ENCODE measurements at places on chromosomes 1 and 21.
A peak's percentile ranks its signal among the peaks of the same experiment; 100 is the strongest.

GRCh38 chr1:111512132-111512889 lies 8.9 kb upstream of the ADORA3 start:
- DNase-seq, result no peak

DNA sequence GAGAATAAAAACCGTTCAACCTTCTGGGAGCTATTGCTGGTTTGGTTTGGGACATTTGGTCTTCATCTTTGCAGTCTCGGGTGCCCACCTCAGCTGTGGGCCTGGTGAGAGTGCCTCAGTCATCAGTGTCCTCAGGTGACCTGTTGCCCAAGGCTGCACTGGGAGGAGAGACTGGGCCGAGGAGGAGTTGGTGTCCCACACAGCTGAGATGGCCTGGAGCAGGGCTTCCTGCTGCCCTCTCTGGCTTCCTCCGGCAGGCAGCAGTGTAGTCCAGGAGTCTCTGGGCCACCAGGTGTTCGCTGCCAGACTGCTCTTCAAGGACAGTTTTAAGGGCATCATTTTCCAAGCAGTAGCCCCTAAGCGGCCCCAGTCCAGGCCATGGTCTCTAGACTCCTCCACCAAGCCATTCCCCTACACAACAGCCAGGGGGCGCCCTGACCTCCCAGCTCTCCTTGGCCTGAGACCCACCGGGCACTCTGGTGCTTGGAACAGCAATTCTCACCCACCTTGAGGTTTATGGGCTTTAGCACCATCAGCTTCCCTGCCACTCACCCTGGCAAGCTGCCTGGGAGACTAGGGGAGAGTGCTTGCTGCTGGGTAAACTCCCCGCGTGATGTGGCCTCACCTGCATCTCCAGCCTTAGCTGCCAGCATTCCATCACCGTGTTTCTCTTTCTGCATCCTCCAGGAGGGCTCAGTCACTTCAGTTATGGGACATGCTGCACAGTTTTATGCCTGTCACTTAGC lies 9.1 kb upstream of the SYTL1 start:
- peak; percentile 32 for DNase-seq

GRCh38 chr1:164623805-164624204 lies 64.8 kb downstream of the PBX1 start:
- no peak for DNase-seq

DNA sequence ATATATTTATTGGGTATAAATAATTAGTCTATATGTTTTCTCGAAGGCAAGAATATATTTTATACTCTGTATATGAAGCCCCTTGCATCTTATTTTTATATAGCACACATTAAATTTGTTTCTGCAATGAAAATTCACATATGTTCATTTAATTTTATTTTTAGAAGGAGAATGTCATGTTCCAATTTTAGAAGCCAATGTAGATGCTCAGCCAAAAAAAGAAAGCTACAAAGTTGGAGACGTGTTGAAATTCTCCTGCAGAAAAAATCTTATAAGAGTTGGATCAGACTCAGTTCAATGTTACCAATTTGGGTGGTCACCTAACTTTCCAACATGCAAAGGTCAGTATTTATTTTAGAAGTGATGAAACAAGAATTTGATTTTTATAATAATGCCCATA lies 16.6 kb downstream of the CFHR5 start:
- DNase-seq, result no peak

DNA sequence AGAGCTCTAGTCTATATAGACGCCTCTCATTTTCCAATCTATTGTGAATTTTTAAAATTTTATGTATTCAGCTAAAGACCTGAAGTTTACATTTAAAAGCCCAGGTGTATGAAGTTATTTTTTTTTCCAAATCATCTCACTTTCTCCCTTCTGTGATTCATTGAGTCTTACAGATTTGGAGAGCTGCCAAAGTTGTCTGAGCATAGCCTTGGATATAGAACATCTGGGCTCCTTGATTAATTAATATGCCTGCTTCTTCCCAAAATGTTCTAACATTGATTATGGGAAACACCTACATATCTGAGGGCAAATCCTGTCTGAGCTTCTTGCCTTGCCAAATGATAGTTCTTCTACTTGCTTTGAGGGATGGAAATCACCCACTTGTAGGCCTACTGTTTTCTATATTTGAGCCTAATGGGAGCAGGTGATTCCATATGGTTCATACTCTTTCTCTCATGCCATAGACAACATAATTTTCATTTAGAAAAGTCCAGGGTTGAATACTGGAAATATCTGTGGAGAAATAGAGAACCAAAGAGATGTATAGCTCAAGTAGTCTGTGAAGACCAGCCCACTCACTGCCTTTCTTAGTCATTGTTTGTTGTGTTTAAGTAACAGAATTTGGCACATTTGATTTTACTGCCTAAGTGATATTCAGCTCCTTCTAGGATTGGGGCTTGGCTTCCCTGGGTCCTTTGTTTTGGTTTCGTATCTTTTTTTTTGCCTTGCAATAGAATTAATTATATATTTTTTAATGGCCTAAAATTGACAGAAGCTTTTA lies 46.2 kb downstream of the MACF1 start:
- DNase-seq, result no peak

DNA sequence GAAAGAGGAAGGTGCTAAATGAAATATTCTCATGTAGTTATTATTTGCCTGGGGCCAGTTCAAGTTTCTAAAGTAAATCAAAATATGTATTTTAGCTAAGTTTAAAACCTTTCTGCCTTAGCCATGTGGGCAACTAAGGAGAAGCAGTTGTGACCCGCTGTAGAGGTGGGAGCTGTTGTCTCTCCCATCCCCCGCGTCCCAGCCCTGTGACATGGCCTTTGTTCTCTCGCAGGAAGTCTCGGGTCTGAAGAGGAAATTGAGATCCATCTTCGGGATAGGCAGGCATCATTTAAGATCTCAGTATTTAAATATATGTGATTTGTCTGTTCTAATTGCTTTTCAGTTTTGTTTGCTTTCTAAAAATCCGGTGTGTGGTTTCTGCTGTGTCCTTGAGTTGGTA lies 121.5 kb downstream of the CAMTA1 start:
- no peak for DNase-seq

DNA sequence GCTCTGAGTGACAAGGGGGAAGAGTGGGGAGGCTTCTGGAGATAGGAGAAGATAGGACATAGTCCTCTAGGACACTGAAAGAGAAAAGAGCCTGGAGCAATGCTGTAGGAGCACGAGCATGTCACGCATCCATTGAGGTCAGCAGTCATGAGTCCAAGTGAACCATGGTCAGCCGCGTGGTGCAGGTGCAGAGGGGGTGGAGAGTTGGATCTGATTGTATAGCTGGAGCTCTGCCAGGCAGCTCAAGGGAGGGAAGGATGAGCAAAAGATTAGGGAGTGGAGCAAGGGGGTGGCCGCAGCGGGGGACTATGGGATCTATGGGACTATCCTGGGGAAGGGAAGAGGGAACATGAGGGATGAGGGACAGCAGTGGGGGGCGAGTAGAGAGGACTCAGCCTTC lies 14.0 kb downstream of the PADI1 start:
- DNase-seq, result no peak

GRCh38 chr1:7579831-7580804 lies 191.0 kb upstream of the VAMP3 start:
- no peak for DNase-seq

DNA sequence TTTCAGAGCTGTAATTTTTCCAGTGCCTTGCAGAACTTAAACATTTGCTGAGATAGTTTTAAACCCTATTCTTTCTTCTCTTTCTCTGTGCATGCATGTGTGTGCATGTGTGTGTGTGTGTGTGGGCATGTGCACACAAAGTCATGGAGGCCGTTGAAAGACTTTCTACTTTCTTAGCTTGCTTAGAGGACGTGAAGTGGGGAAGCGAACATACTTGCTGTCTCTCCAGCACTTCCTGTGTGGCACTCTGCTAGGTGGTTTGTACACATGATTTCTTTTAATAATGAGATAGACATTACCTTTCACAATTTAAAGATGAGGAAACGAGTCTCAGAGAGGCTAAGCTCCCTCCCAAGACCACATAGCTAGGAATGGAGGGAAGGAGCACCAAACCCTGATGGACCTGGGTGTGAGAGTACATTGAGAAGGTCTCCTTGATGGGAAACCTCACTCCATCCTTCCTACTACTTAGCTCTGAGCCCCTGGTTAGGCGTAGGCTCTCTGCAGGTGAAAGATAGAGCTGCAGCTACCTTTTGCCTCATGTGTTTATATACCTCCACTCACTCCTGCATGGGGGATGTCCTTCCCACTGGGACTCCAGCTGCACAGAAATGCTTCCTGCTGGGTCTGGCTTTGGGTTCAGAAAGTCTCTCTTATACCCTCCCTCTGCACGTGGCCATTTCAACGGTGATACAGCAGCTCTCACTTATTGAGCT lies 101.9 kb upstream of the USP24 start:
- no peak for DNase-seq

GRCh38 chr1:58123051-58123450 lies 423.5 kb downstream of the OMA1 start:
- no peak for DNase-seq

DNA sequence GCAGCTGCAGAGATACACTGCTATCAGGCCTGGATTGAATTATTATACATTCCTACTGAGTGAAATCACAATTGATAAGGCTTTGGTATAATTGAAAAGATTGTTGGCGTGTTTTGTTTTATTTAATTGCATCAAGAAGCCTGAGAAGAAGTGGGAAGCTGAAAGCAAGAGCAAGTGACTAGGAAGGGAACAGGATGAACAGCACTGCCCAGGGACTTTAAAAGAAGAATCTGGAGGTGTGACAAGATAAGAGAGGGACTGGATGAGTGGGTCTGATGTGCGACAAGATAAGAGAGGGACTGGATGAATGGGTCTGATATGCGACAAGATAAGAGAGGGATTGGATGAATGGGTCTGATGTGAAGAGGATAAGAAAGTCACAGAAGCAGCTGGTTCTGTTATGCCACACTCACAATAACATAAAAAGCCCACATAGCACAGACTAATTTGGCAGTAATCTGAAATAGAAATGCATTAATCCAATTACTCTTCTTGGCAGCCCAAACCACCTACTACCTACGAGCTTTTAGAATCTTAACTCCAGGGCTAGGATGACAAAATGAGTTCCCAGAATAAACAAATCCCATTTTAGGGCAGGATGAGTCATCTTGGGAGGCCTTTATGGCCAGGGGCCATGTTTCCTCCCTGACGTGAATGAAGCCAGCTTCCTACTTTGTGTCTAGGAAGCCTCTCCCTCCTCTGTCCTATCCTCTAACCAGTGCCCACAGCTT lies 129.7 kb downstream of the DUSP10 start:
- DNase-seq, result no peak

- DNase-seq, result no peak
Observed at GRCh38 chr1:212981571-212982328, 31.4 kb downstream of the VASH2 start.

DNA sequence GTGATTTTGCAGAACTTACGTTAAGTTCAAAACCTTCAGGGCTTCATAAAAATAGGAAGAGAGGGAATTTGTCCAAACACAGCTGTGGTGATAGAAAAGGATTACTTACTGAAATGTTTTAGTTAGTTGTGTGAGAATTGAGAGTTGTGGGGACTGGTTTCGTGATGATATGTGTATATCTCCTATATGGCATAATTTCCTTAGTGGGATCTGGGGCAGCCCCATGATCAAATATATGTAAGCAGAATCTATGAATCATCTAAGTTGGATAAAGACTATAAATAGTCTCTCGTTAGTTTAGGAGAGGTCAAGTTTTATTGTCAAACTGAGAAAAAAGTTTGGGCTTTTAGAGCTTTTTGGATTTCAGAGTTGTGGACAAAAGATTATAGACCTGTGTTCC lies 14.9 kb downstream of the MTR start:
- DNase-seq, result no peak

GRCh38 chr1:214228976-214229375 lies 52.0 kb upstream of the SMYD2 start:
- no peak for DNase-seq

DNA sequence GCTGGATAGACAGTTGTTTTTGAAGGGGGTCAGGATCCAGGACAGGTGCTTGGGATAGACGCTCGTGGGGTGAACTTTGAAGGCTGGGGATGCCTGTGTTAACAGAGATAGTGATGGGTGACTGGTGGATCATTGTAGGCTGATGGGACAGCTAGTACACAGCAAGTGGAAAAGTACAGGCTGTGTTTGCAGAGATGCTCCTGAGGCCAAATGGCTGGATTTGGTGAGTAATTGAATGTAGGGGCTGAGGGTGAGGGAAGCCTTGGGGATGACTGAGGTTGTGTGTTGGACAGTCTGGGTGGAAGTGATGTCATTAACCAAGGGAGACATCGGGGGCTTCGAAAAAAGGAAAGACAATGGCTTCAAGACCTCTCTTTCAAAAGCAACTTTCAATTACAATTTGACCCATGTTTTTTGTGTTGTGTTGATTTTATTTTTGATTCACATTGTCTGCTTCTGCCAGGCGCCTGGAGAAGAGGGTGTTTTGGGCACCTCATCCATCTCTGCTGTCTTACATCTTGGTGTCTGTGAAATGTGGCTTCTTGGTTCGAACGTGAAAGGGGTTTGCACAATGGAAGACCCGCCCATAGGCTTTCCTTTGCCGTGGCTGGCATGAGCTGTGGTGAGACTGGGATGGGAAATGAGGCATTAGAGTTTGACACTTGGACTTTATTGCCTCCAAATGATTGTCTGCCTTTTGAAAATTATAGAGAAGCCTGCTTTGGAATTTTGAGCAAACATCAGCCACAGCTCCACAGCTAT lies 147.5 kb downstream of the FOXD2 start:
- no peak for DNase-seq

DNA sequence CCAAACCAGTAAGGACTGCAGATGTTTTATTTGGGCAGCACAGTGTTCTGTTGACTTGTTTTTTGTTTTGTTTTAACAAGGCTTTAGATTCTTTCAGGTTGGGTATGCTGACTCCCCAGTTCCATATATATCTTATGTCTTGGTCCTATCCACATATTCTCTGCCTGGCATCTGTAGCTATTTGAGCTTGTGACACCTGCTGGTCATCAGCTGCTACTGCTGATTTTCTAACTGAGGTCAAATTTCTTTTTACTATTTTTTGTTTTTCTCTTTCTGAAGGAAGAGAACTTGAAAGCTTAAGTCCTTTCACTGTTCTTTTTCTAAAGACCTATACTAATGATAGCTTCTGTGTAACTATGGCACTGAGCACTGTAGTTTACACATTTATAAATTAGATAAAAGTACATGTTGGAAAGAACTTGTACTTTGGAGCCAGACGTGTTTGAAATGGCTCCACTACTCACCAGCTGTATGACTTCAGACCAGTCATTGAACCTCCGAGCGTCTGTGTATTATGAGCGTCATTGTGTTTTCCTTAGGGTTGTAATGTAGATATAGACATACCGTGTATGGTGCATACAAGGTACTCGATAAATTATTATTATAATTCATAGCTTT lies 109.4 kb downstream of the NRDC start:
- DNase-seq, result no peak

- DNase-seq, result no peak
Observed at GRCh38 chr1:244782056-244782455, 53.4 kb upstream of the COX20 start.

Data from stimulated activated naive CD4-positive, alpha-beta T cell treated with Interleukin-2 at 50 U/mL for 16 hours (primary cell).